Mesothelial cell of epicardium (in vitro differentiated cells): ENCODE measurements at places on chromosomes 6 and 20.

DNA sequence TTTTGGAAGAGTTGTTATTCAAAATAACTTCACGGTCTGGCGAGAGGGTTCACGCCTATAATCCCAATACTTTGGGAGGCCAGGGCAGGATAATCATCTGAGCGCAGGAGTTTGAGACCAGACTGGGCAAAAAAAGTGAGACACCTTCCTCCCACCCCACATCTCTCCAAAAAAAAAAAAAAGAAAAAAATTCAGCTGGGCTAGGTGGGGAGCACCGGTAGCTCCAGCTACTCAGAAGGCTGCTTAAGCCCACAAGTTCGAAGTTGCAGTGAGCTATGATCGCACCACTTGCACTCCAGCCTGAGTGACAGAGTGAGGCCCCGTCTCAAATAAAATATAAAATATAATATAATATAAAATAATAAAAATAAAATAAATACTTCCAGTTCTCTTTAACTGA lies 10.4 kb downstream of the OR2B2 start:
- no peak for DNase-seq

- DNase-seq = no peak
Measured at GRCh38 chr6:27136978-27137814, 110.3 kb upstream of the PRSS16 start.

DNA sequence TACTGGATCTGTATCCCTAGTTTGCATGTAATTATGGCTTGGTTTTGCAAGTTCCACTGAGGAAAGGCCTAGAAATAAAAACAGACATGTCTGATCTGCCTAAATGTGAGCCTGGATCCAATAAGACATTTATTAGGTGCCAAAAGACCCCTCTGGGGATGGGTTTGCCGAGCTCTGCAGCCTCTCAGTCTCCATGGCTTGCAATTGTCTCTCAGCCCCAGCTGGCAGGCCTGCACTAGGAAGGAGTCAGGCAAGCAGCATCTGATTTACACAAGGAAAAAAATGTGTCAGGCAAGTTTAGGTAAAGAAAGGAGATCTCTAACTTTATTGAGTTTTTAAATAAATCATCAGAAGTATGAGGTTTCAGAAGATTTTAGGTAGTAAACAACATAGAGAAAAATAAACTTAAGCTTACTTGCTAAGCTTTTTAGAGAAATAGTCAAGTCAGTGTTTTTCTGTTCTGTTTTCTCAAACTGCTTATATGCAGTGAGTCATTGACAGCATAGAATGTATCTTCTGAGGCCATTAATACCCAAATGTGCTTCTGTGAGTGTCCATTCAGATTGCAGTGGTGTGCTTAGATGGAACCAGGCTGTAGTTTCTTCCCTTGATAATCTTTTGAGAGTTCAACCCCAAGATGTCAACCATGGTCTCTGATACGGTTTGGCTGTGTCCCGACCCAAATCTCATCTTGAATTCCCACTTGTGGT lies 121.0 kb downstream of the FHL5 start:
- no peak for DNase-seq

GRCh38 chr20:13277663-13278295 lies 56.7 kb downstream of the ISM1 start:
- DNase-seq = no peak

DNA sequence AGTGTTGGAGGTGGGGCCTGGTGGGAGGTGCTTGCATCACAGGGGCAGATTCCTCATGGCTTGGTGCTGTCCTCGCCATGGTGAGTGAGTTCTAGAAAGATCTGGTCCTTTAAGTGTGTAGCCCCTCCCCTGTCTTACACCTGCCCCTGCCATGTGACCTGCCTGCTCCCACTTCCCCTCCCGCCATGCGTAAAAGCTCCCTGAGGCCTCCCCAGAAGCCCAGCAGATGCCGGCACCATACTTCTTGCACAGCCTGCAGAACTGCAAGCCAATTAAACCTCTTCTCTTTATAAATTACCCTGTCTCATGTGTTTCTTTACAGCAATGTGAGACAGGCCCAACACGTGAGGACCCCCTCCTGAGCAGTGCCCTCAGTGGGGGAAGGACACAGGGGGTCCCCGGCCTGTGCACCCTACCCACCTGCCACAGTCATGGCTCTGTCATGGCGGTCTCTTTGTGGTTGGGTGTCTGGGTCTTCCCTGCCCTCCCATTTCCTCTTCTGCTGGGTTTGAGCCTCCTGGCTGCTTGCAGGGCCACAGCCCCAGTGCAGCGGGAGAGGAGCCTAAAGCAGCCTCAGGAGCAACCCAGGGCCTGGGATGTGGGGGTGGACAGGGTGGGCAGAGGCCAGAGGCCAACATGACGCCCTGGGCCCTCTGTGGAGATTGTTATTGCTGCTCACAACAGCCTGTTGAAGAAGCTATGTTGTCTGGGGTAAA lies 87.2 kb upstream of the QKI start:
- no peak for DNase-seq

- DNase-seq = no peak
Measured at GRCh38 chr6:7750197-7750596, 24.3 kb downstream of the BMP6 start.

GRCh38 chr20:34522969-34523871 lies 7.0 kb downstream of the DYNLRB1 start:
- no peak for DNase-seq

GRCh38 chr6:47105469-47106178 lies 63.5 kb upstream of the ADGRF1 start:
- DNase-seq = no peak

DNA sequence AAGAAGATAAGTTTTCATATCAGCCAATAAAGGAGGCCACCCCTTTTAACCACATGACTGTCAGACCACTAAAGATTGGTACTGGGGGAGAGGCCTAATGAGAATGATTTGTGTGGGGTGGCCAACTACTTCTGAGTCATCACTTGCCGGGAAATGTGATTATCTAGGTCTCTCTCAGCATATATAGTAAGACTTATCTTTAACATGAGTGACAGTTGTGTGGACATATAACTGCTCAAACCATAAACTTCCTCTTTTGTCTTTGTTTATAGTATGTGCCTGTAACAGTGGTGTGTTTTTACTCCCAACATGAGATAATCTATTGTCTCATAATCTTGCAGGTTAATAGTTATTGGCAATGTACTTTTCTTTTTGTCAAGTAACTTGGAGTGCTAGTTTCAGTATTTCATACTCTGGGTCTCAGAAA lies 312.4 kb downstream of the CDKAL1 start:
- no peak for DNase-seq

DNA sequence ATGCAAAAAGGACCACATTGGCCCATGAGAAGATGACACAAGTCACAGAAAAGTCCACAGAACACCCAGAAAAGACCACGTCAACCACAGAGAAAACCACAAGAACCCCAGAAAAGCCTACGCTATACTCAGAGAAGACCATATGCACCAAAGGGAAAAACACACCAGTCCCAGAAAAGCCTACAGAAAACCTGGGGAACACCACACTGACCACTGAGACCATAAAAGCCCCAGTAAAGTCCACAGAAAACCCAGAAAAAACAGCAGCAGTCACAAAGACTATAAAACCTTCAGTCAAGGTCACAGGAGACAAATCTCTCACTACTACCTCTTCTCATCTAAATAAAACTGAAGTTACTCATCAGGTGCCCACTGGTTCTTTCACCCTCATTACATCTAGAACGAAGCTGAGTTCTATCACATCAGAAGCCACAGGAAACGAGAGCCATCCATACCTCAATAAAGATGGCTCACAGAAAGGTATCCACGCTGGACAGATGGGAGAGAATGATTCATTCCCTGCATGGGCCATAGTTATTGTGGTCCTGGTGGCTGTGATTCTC lies 11.2 kb downstream of the MUCL3 start:
- no peak for DNase-seq

- DNase-seq = no peak
Measured at GRCh38 chr20:34155836-34156235, 43.8 kb upstream of the EIF2S2 start.

GRCh38 chr6:43798688-43799444 lies 28.9 kb downstream of the VEGFA start:
- no peak for DNase-seq

GRCh38 chr6:63947792-63948529 lies 312.4 kb downstream of the PHF3 start:
- no peak for DNase-seq

GRCh38 chr6:38846844-38847243 lies 131.7 kb downstream of the DNAH8 start:
- no peak for DNase-seq

DNA sequence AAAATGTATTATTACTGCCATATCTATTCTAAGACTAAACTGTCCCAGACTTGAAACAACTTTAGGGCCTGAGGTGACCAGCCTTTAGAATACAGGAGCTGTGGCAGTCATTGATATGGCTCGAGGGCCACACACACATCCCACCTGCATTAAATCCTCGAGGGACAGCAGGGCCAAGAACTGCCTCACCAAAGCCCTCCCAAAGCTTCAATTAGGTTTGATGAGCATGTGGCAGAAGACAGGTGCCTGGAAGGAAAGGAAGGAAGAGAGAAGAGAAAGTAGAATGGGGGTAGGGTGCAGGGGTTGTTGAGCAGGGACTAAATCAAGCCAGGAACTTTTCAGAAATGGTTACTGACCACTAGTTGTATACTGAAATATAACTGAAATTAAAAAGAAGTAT lies 115.0 kb downstream of the PDSS2 start:
- no peak for DNase-seq

- no peak for DNase-seq
Measured at GRCh38 chr20:19067986-19068385, 144.5 kb upstream of the SLC24A3 start.

DNA sequence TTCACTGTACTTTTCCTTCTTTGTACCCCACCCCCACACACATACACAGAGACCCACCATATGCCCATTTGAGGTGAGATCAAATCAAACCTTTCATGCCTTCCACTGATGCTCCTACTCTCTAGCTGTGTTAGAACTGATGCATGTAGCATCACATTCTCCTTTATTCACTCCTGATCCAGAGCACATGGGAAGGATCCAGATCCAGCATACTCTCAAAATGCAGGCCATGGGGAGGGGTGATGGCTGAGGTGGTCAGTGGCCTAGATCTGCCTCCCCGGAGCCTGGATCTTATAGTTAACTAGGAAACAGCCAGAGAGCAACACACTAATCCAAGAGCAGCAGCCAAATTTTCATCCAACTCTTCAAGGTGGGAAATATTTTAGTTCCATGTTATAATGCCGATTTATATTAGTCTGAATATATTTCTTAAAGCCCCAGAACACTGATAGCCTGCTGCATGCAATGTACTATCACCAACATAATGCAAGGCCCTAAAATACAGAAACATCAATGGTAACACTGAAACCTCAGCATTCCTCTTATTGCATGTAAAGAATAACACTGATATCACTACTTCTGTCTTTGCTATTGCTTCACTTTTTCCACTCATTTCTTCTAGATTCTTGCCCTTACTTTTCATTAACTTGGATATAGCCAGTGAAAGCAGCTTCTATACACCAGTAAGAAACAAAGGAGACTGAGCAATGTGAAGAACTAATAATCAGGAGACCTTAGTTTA lies 126.8 kb upstream of the BEND6 start:
- no peak for DNase-seq

DNA sequence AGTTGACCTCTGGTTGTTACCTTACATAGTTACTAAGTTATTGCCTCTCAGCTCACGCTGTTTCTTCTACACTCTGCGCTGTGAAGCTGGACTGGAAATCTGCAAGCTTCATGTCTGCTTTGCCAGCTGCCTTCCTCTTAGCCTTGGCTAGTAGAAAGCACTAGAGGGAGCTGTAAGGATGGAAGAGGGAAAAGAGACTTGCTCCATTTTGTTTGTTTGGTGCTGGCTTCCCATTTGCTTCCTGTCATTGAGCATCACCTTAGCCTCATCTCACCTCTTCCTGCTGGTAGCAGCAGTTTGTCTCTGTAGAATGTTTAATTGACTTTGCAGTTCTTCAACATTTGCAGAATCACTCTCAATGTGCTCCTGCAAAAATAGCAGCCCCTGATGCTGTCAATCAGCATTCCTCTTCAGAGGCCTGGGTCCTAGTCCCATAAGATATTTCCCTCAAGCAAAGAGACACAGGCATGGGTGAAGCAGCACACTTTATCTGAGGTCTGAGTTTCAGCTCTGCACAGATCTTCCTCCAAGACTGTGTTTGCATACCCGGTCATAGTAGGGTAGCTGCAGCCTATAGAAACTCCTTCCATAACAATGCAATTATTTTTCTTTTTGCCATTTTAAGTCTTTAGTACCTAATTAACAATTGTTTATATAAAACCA lies 302.2 kb upstream of the EPHA7 start:
- no peak for DNase-seq

GRCh38 chr6:37763413-37763812 lies 56.1 kb upstream of the ZFAND3 start:
- no peak for DNase-seq

- DNase-seq = no peak
Measured at GRCh38 chr20:64036346-64037198, 590 bp downstream of the C20orf204 start.

DNA sequence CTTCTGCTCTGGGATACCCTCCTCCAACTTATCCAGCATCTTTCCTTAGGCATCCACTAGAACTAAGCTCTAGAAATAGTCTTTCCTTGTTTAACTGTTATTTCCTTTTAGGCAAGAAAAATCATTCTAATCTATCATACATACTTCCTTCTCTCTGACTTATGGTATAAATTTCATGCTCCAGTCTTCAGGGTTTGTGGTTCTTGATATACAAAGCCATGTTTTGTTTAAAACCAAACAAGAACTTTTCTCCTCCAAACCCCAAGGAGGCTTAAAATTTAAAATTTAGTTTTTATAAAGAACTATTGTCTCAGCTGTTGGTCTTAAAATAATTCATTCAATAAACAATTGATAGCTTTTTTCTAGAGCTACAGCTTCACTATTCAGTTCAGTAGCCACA lies 77.2 kb downstream of the CD164 start:
- DNase-seq = no peak

GRCh38 chr6:95882371-95882770 lies 133.4 kb upstream of the FUT9 start:
- DNase-seq = no peak

DNA sequence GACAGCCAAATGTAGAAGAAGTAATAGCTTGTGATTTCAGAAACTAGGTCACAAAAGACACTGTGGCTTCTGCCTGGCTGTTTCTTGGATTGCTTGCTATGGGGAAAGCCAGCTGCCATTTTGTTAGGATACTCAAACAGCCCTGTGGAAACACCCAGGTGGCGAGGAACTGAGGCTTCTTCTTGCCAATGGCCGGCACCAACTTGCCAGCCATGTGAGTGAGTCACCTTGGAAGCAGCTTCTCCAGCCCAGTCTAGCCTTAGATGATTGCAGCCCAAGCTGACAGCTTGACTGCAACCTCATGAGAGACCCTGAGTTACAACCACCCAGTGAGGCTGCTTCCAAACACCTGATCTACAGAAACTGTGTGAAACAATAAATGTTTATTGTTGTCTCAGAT lies 11.9 kb upstream of the KIAA1755 start:
- no peak for DNase-seq

DNA sequence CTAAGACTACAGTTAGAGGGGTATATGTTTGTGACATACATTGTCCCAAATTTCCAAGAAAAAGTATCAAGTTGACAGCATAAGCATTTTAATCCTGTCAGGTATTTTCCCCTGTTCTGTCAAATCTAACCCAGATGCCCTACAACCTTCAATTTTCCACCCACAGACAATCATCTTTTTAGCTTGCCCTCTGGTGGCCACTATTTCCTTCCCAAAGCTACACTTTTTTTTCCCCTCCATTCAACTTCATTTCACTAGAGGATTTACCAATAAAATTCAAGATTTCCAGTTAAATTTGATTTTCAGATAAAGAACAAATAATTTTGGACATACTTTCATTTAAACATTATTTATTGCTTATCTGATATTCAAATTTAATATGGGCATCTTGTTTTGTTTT lies 286.6 kb downstream of the TENT5A start:
- DNase-seq = no peak
